ENCODE measurements at places on chromosomes 6 and 20.

GRCh38 chr6:52115145-52115741 lies 27.8 kb upstream of the PKHD1 start:
- DNase-seq: peak; percentile 71

- DNase-seq: no peak
Measured at GRCh38 chr20:50471231-50471630, 39.0 kb upstream of the PTPN1 start.

GRCh38 chr20:2168946-2169345 lies 67.3 kb downstream of the STK35 start:
- no peak for DNase-seq

- no peak for DNase-seq
Measured at GRCh38 chr6:147577488-147577887, 69.0 kb downstream of the SAMD5 start.

GRCh38 chr20:63439866-63440265 lies 32.6 kb downstream of the KCNQ2 start:
- no peak for DNase-seq

DNA sequence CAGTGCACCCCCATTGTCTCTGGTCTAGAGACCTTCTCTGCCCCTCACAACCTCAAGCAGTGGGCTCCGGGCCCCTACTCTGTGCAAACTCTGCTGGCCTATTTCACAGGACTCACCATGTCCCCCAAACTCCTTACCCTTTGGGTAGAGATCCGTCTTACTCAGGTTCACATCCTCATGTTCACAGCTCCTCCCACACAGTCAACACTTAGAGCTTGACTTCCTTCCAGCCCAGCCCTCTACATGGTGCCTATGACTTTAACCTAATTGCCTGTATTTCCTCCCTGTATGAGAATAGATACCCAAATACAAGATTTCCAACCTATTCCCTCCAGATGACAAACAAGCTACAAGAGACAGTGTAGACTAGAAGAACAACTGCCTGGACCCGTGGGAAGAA lies 528.6 kb upstream of the JARID2 start:
- DNase-seq: no peak
